Islet precursor cell (in vitro differentiated cells): ENCODE measurements at places on chromosomes 5 and 9.

DNA sequence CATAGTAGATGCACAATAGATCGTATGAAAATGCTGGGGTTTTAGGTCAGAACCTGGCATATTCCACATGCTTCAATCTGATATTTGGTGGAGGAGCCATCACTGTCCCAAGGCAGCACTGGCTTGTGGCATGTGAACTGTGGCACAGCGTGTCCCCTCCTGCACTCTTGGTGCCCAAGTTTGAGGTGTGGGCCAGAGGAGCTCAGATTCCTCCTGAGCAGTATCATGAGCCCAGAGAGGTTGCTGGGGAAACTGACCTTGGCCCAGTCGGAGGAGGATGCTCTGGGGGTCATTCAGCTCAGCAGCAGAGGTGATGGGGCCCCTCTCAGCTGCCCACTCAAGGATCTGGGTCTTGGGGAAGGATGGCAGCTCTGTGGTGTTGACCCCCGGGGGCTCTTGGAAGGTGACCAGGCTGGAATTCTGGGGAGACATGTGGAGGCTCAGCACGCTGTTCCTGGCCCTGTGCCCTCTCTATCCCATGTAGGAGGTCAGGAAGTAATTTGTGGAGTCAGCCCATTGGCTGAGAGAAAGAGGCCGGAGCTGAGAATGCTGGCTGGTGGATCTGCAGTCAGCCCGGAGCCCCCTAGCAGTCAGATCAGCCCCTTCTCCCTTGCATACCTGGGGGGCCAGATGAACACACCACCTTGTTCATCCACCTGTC, 23.7 kb downstream of the FPGS start:
- DNase-seq, result no peak

DNA sequence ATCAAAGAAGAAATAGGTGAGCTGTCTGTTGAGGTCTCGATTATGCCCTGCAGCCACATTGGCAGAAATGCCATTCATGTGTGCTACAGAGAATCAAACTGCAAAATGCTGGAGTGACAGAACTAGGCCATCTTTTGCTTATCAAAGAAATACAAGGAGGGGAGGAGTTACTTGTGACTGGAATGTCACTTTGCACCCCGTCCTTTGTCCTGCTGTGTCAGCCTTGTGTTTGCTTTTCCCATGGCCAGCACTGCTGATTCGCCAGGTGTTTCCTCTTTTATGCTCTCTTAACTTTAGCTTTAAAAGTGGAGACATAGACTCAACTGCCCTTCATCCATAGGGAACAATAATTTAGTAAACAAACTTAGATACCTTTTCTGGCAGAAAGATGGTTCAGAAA, 54.3 kb downstream of the SLC46A2 start:
- DNase-seq, result no peak

DNA sequence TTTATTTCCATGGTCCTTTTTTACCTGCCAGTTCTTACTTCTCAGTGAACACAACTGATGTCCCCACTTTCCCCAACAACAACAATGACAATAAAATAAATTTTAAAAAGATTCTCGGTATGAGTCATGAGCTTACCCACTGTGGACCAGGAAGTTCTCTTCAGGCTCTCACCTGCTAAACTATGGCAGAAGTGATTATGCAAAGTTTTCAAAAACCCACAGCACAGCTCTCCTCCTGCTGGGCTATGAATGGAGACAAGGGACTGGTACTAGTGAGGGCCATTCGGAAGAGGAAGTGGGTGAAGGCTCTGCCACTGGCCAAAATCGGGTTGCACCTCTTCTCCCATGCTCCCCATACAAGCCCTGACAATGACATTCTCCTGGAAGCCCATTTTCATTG, 429.4 kb downstream of the PIK3R1 start:
- no peak for DNase-seq

GRCh38 chr9:100324594-100325200, 28.0 kb downstream of the TEX10 start:
- no peak for DNase-seq

- DNase-seq, result no peak
Observed at GRCh38 chr9:83242066-83242465, 179.1 kb upstream of the RASEF start.

DNA sequence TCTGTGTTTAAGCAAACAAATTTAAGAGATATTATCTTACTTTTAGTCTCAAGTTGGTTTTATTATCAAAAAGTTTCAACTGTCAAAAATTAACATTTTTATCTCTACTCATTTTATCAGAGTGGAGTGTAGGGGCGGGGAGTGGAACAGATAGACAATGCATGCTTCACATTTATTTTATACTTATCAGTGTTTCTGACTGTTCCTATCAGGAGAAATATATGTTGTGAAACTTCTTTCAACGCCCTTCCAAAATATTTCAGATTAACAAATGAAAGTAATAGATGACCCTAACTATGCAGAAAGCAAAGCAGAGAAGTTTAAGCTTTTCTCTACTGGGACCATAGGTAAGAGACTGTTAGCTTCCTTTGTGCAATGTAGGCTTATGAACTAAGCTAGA, 44.9 kb upstream of the MAST4 start:
- no peak for DNase-seq

GRCh38 chr5:15864536-15865215, 314.9 kb downstream of the MARCHF11 start:
- no peak for DNase-seq

DNA sequence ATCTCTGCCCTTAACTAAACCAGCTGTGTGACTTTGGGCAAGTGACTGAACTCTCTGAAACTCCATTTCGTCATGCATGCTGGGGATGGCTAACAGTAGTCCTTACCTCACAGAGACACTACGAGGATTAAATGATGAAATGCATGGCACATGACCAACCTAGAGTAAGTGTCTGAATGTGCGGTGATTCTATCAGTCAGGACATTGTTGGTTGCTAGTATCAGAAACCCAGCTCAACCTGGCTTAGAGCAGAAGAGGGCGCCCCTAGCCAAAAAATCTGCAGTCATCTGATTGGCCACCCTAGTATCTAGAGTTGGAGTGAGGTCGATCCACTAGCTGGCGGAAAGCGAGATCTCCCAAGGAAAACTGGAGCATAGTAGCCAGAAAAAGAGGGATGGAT, 25.2 kb downstream of the NEURL1B start:
- peak; percentile 71 for DNase-seq

DNA sequence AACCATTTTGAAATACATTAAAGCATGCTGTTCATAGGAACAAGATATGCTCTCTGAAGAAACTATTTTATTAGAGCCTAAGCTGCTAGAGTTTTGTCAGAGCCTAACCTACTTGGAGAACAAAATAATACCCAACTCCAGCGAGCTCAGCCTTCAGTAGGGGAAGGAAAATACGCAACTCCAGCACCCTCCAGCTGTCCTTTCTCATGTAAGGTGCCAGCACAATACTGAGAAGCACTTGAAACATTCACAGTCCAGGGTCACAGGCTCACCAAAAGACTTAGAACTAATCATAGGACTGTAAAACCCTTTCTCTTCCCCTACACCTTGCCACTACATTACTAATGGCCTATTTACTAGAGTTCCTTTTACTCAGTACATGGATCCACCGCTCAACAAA, 18.9 kb downstream of the DPYSL3 start:
- DNase-seq, result no peak

DNA sequence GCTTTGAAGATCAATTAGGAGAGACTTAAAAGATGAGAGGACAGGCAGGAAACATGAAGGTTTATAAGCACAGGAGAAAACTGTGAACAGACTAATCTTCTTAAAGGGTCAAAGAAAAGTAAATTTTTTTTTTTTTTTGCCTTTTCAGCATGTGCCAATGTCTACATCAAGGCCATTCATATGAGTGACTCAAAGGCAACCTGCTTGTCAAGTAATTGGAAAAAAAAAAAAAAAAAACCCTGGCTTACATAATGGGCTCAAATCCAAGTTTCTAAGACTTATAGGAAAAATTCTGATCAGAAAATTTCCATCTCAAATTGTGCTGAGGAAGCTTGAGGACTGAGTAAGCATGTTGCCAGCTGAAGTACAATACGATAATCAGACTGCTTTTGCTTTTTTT, 15.9 kb downstream of the PPP2R2B start:
- DNase-seq, result no peak

- DNase-seq, result peak; percentile 33
Observed at GRCh38 chr9:97563458-97564135, 62.1 kb downstream of the TMOD1 start.

- DNase-seq, result no peak
Observed at GRCh38 chr5:30398423-30398822, 795.1 kb upstream of the CDH6 start.

DNA sequence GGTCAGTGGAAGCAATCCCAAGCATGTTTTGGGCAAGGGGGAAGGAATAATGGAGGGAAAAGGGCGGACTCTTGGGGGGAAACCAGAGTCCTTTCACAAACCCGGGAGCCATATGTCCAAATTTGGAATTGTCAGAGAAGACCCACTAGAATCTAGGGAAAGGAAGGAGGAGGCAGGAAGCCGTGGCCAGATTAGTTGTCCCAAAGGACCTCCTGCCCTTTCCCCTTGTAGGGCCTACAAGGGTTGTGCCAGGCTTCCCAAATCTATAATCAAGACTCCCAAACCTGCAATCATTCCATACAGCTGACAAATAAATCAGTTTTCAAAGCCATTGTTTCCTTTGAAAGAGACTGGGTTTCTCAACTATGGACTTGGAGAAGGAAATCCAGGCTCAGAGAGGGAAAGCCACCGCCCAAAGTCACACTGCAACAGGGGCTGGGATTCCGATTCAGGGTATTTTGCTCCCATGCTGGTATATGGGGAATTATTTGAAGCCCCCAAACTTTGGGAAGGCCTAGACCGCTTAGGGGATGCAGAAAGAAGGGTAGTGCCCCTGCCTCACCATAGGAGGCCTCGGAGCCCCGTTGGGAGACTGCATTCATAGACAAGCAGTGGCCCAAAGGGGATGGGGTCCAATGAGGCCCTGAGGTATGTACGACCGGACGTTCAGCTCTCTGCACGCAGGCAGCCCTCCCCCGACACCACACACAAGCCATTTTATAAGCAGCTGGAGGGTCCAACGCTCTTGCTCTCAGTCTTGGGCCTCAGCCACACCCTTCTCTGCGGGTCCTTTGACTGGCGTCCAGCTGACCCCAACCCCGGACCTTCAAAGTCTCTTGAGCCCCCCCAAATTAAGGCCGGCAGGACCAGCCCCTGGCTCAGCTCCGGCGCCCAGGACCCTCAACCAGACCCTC, 815 bp downstream of the ANXA6 start:
- DNase-seq, result peak; percentile 62

DNA sequence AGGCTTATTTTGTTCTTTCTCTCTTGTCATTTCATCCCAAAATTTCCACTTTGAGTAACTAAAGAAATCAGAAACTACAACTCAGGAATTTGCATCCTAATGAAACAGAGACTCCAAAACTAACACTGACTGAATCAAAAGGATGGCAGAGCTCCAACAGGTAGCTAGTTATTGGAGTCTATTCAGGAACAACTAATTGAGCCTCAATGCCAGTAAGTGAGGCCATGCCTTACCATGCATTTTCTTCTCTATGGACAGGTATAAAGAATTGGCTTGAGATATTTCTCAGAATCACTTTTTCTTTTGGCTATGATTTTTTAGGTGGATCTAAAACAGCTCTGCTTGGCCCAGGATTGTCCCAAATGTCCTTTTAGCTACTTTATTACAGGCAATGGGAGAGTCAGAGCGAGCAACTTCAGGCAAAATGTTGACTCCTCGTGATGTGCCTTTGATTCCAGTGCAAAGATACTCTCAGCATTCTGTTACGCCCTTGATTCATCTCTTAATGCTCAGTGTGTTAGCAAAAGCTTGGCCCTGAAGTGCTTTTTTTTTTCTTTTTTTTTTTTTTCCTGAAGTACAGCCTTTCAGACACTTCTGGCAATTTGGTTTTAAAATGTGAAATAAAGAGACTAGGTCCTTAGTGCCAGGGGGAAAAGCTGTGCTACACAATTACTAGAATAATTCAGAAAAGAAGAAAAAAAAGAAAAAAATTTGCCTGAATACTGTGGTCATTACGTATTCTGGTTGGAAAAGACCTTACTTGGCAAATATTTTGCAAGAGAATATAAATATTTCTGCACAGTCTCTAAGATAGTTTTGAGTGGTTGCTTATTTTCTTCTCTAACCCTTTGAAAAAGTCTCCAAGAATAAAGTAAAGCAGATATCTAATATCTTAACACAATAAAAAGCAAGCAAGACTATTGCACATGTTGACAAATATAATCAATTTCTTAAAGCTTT, 423.7 kb downstream of the ANXA1 start:
- no peak for DNase-seq

- peak; percentile 89 for DNase-seq
Observed at GRCh38 chr9:34547960-34548611, 25.3 kb upstream of the ENHO start.

- DNase-seq, result no peak
Observed at GRCh38 chr5:14364096-14364495, 217.5 kb upstream of the OTULINL start.

GRCh38 chr9:84916769-84917168, 247.2 kb downstream of the NTRK2 start:
- no peak for DNase-seq

- DNase-seq, result no peak
Observed at GRCh38 chr5:57687596-57687995, 205.0 kb upstream of the ACTBL2 start.

GRCh38 chr9:23672151-23672550, 153.9 kb downstream of the ELAVL2 start:
- DNase-seq, result no peak

DNA sequence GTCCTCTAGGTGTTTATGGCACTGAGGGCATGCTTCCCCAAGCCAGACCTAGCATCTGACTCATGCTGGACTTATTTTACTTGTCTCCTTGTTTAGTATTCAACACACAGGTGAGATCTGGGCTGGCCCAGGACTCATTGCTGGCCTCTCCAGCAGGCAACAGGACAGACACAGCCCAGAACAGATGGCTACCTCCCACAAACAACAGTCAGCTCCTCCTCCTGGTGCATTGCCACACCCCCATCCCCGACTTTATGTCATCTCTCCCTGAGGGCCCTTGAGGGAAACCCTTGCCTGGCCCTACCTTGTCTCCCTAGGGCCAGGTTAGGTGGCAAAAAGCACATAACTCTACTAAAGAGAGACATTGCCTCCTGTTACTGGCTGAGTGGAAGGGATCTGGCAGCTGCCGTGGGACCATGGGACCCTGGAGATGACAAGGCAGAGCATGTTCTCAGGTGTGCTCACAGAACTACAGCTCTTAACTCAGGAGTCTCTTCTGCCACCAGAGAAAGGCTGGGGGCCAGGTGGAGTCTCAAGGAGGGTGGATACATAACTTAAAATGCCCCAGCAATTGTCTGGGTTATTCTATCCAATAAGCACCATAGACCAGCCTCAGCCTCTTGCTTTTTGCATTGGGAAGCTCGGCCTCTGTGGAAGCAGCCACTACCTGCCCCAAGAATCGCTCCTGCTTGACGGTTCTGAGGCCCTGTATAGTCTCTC, 2.3 kb downstream of the ACSL6 start:
- DNase-seq, result peak; percentile 92

- no peak for DNase-seq
Observed at GRCh38 chr9:95189251-95190098, 128.0 kb downstream of the FANCC start.

GRCh38 chr5:148968311-148968710, 94.6 kb downstream of the SH3TC2 start:
- no peak for DNase-seq
